ENCODE measurements at places on chromosomes 2 and 18.
A peak's percentile ranks its signal among the peaks of the same experiment; 100 is the strongest.

- peak; percentile 43 for DNase-seq
Measured at GRCh38 chr2:49753344-49753985, 599.1 kb upstream of the FSHR start.

DNA sequence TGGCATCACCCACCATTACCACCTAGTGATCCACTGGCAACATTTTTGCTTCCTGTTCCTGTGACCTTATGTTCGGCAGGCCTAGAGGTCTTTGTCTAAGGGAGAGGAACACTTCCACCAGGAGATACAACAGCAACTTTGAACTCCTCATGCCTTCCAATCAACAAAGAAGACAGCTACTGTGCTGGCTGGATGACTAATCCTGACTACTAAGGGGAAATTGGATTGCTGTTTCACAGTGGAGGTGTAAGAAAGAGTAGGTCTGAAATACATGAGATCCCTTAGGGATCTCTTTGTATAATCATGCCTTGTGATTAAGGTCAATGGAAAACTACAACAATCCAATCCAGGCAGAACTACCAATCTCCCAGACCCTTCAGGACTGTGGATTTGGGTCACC lies 45.2 kb downstream of the EIF2AK3 start:
- DNase-seq, result peak; percentile 63

GRCh38 chr2:53202063-53202462 lies 565.5 kb upstream of the CHAC2 start:
- DNase-seq, result peak; percentile 17

- DNase-seq, result no peak
Measured at GRCh38 chr18:435940-436339, 64.6 kb downstream of the COLEC12 start.

DNA sequence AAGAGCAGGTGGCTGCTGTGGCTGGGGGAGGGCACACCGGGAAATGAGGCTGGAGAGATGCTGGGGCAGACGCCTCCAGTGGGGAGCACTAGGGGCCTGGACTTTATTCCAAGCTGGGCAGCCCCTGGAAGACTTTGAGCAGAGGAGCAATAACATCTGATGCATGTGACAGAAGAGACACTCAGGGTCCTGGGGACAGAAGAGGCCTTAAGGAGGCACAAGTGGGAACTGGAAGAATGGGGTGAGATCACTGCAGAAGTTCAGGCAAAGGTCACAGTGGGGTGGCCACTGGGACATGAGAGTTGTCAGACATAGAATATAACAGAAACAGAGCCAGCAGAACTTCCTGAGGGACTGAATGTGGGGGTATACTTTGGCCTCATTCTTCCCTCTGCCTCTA lies 24.0 kb downstream of the TGFA start:
- DNase-seq, result no peak

DNA sequence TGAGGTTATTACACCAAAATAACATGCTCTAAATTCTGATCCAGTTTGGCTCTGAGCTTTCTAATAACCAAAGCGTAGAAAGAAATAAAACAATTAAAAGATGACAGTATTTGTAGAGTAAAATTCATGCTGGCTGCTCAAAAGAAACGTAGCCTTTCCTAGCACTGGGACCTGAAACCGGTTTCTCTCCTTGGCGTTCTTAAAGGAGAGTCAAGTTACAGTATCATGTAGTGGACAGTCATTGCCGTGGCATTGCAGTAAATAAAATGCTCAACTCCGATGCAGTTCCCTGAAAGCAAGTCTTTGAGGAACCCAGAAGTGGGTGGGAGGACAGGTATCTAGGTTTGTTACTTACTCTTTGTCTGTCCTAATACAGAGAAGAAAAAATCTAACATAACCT lies 52.7 kb upstream of the ITM2C start:
- DNase-seq, result no peak

DNA sequence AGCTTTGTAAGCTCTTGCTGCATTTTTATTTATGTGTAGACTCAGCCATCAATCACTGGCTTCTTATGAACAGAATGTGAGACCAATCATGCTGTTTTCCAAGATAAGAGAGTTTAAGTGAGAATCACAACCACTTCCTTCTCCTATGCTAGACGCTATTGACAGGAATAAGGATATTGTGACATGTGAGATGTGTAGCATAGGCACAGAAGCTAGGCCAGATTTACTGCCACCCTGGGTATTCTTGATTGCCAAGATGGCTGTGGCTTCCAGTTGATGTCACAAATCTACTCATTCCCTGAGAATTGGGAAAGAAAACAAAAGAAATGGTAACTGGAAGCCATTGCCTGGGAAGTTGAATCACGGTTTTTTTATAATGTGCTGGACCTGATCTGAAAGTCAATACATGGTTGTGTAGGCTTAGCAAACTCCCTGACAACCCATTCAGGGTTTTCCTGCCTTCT lies 49.9 kb downstream of the RAB27B start:
- no peak for DNase-seq

DNA sequence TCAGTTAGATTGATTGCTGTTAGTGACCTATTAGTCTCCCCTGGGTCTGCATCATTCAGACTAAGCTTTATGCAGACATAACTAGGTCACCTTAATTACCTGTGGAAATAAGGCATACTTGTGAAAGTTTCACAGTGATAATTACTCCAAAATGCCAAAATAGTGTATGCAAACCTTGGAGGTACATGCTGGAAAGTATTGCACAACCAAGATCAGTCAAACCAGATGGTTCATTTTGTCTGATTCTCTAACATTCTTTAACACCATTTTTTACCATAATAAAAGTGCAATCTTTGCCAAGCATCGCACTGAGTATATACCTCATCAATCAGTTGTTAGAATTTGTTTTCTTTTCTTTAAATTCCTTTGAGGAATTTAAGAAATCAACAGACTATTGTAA lies 186.3 kb upstream of the TMEFF2 start:
- DNase-seq, result no peak

DNA sequence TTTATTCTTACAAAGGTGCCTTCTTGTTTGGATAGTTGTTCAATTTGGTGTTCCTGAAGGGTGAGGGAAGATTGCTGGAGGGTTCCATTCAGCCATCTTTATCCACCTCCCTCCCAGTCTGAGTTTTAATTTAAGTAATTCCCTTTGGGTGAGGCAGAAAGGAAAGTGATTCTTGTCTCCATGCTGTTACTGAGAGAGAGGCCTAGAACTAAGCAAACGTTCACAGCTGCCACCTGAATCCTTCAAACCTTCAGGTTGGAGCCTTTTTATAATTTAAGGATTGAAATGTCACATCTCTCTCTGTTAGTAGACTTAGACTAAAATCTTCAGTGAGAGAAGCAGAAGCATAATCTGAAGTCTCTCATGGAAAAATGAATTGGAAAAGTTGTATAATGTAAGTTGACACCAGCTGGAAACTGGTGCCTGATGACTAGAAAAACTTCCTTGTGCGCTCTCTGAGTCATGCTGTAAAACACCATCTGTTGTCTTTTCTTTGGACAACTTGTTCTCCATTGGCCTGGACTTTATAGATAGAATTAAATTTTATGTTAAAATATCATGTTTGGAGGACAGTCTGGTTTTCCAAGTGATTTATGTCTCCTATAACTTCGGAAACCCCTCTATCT lies 14.6 kb downstream of the STRADB start:
- peak; percentile 84 for DNase-seq

Data from COLO829 (cell line).